ENCODE measurements at places on chromosomes 2 and 18. TPM values are rescaled to one million over a fixed set of nuclear protein-coding genes. Genes with fewer than 3 reads are reported as not detected.

- no peaks in the 10 kb centered on the region for H3K27me3 ChIP-seq
- no peak overlapping the region for H3K4me3 ChIP-seq
- H3K4me1 ChIP-seq: peaks cover 10% of the 10 kb centered on the region
- no peak overlapping the region for H3K27ac ChIP-seq
Observed at GRCh38 chr2:11716689-11717321, 29.6 kb upstream of the LPIN1 start.

CRIM1 gene
- 3.9 TPM for polyA plus RNA-seq

DNA sequence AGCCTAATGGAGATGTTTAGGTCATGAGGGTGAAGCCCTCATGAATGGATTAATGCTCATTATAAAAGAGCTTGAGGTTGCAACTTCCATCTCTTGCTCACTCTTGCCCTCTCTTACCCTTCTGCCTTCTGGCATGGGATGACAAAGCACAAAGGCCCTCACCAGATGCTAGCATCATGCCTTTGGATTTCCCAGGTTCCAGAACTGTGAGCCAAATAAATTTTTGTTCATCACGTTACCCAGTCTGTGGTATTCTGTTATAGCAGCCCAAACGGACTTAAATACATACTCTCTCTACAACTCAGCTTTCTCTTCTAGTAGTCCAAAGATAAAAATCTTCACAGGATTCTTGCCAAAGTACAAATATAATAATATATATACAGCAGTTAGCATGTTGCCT is 75.8 kb downstream of the LNPK start:
- H3K36me3 ChIP-seq: no peaks in the 10 kb centered on the region
- H3K27me3 ChIP-seq: no peaks in the 10 kb centered on the region
- H3K27ac ChIP-seq: no peak overlapping the region
- DNase-seq: no peak
- H3K4me1 ChIP-seq: no peaks in the 10 kb centered on the region

SPATA3 gene
- polyA plus RNA-seq: not detected

- H3K4me3 ChIP-seq: no peak overlapping the region
- no peak overlapping the region for H3K27ac ChIP-seq
- no peaks in the 10 kb centered on the region for H3K4me1 ChIP-seq
- H3K36me3 ChIP-seq: no peaks in the 10 kb centered on the region
- no peaks in the 10 kb centered on the region for H3K27me3 ChIP-seq
Observed at GRCh38 chr18:41613003-41613609, 341.9 kb upstream of the PIK3C3 start.

GRCh38 chr2:171210864-171211431 is 50.3 kb upstream of the TLK1 start:
- peaks cover 16% of the 10 kb centered on the region for H3K4me1 ChIP-seq
- no peak for DNase-seq
- H3K27me3 ChIP-seq: no peaks in the 10 kb centered on the region
- no peak overlapping the region for H3K27ac ChIP-seq
- H3K4me3 ChIP-seq: peak overlapping the region; percentile 10
- H3K36me3 ChIP-seq: no peaks in the 10 kb centered on the region

- H3K36me3 ChIP-seq: no peaks in the 10 kb centered on the region
- peak; percentile 74 for DNase-seq
- no peaks in the 10 kb centered on the region for H3K4me1 ChIP-seq
- H3K4me3 ChIP-seq: no peak overlapping the region
Observed at GRCh38 chr2:237726401-237726830, 72.2 kb upstream of the RBM44 start.

GRCh38 chr2:88683160-88684021 is 8.1 kb upstream of the RPIA start:
- H3K27me3 ChIP-seq: no peaks in the 10 kb centered on the region
- no peaks in the 10 kb centered on the region for H3K36me3 ChIP-seq
- no peak overlapping the region for H3K4me3 ChIP-seq
- H3K4me1 ChIP-seq: no peaks in the 10 kb centered on the region

SIX2 gene
- polyA plus RNA-seq: not detected

- peak overlapping the region; percentile 99 for H3K27ac ChIP-seq
- DNase-seq: no peak
- no peaks in the 10 kb centered on the region for H3K27me3 ChIP-seq
- H3K4me3 ChIP-seq: peak overlapping the region; percentile 0
- no peaks in the 10 kb centered on the region for H3K36me3 ChIP-seq
- peaks cover 63% of the 10 kb centered on the region for H3K4me1 ChIP-seq
Observed at GRCh38 chr18:9918016-9918680, 4.3 kb downstream of the VAPA start.

- no peak overlapping the region for H3K4me3 ChIP-seq
- no peak overlapping the region for H3K27ac ChIP-seq
- H3K27me3 ChIP-seq: no peaks in the 10 kb centered on the region
- H3K4me1 ChIP-seq: no peaks in the 10 kb centered on the region
- no peak for DNase-seq
- no peaks in the 10 kb centered on the region for H3K36me3 ChIP-seq
Observed at GRCh38 chr2:190053426-190053825, 9.1 kb downstream of the MSTN start.

DNA sequence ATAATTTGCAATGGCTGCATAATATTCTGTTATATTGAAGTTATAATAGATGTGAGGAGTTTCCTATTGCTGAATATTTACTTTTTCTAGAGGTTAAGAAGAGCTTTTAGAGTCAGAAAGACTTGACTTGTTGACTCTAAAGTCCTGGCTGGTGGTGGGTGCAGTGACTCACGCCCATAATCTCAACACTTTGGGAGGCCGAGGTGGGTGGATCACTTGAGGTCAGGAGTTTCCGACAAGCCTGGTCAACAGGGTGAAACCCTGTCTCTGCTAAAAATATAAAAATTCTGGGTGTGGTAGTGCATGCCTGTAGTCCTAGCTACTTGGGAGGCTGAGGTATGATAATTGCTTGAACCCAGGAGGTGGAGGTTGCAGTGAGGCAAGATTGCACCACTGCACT is 33.9 kb upstream of the ATIC start:
- no peaks in the 10 kb centered on the region for H3K27me3 ChIP-seq
- H3K4me3 ChIP-seq: no peak overlapping the region
